HEK293T (cell line): ENCODE measurements at places on chromosomes 11 and 22.

- no peak for DNase-seq
Observed at GRCh38 chr11:94450048-94450447, 43.6 kb downstream of the MRE11 start.

DNA sequence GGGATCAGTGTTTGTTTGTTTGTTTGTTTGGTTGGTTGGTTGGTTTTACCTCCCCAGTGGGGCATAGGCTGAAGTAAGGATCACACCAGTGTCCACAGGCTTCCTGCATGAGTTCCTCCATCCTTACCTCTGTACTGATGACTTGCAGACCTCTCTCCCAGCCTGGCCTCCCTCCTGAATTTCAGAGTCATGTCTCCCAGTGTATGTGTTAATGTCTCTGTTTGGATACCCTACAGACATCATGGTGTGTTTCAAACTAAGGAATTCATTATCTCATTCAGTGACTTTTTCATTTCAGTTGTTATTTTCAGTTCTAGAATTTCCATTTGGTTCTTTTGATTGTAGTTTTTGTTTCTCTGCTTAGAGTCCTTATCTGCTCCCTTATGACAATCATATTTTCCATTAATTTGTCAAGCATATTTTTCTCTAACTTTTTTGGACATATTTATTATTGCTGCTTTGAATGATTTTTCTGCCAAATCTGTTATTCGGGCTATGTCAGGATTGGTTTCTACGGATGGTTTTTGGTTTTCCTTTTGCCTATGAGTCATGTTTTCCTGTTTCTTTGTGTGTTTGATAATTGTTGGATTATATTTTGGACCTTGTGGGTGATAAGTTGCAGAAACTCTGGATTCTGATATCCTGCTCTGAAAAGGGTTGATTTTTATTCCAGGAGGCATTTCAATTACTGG lies 23.6 kb downstream of the MYEOV start:
- no peak for DNase-seq

DNA sequence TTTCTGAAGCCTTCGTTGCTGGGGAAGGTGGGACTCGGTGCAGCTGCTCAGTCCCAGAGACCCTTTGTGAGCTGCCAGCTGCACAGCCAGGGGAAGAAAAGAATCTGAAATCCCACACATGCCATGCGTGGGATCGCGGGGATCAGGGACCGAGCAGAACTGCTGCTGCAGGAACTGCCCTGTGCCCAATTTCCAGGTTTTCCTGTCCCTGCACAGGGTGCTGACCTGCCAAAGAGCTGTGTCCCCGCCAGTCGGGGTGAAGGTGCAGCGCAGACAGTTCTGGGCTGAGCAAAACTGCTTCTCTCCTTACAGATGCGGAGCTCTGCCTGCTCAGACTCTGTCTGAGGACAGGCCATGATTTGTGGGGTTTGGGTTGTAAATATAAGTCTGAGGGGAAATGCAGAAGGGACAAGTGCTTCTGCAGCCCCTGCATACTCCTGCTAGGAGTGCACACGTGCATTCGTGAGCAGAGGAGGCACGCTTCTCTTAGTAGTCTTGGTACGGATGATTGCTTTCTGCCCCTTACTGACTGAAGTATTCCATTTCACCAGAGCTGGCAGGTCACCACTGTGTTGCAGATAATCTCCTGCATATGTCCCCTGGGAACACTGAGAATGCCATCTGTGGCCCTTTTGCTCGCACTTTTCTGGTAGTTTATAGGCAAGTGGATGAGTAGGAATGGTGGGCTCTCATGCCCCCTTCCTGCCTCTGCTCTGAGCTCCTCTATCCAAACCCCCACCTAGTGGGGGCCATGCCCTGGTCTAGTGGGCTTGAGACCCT lies 141.4 kb downstream of the PARVA start:
- no peak for DNase-seq

- DNase-seq: no peak
Observed at GRCh38 chr11:126874831-126875230, 125.7 kb downstream of the KIRREL3 start.

GRCh38 chr11:17516551-17517150 lies 27.6 kb downstream of the USH1C start:
- DNase-seq: no peak

DNA sequence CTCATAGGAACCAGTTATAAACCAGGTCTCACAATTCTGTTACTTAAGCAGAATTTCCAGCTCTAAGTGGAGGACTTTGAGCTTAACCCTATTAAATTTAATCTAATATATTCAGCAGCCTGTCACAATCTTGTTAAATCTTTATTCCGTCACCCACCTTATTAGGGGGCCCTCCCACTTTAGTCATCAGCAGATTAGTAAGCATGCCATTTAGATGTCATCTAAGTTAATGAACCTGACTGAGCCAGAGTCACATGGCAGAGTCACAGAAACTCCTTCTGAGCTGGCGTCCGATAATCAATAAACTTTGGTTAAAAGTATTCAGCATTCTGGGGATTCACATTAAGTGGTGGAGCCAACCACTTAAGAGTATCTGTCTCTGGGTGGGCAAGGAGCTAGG lies 35.1 kb downstream of the TTC12 start:
- DNase-seq: no peak
